ENCODE measurements at places on chromosomes 5 and 9. TPM values are rescaled to one million over a fixed set of nuclear protein-coding genes. Genes with fewer than 3 reads are reported as not detected.
A peak's percentile ranks its signal among the peaks of the same experiment; 100 is the strongest.

PTGS1 gene
- total RNA-seq = 16.3 TPM

HAND1 gene
- total RNA-seq = not detected

PCDHA11 gene
- 1.4 TPM for total RNA-seq

CCNB1 gene
- total RNA-seq = 8.9 TPM

- no peak for DNase-seq
- H3K36me3 ChIP-seq = no peaks in the 10 kb centered on the region
- no peak overlapping the region for H3K4me3 ChIP-seq
- no peaks in the 10 kb centered on the region for H3K4me1 ChIP-seq
- H3K27me3 ChIP-seq = no peaks in the 10 kb centered on the region
Observed at GRCh38 chr5:28576022-28576421, 1537.6 kb upstream of the CDH9 start.

DNA sequence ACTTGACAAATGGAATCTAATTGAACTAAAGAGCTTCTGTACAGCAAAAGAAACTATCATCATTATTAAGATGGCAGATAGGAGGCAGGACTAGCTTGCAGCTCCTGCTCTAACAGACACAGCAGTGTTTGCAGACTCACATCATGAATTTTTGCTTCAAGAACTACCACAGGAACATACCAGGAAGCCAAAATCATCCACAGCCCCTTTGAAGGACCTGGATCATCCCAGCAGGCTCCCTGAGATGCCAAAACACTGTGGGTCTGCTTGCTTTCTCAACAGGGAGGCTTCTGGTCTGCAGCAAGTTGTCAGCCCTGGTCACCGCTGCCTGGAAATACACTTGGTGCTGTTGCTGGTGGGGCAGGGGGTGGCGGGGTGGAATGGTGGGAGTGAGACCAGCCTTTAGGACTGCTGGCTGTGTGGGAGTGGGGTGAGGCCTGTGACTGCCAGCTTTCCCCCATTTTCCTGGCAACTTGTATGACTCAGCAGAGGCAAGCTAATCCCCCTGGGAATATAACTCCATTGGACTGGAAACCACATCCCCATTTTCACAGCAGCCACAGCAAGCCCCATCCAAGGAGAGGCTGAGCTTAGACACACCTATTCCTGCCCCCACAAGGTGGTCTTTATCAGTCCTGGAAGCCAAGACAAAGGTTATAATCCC, 533.8 kb upstream of the CYLC2 start:
- no peaks in the 10 kb centered on the region for H3K4me1 ChIP-seq
- H3K36me3 ChIP-seq = no peaks in the 10 kb centered on the region
- DNase-seq = no peak
- no peaks in the 10 kb centered on the region for H3K27me3 ChIP-seq
- no peak overlapping the region for H3K4me3 ChIP-seq
- H3K27ac ChIP-seq = no peak overlapping the region

GRCh38 chr9:18981476-18982261, 51.3 kb downstream of the SAXO1 start:
- DNase-seq = no peak
- no peaks in the 10 kb centered on the region for H3K36me3 ChIP-seq
- H3K27ac ChIP-seq = no peak overlapping the region
- H3K4me1 ChIP-seq = no peaks in the 10 kb centered on the region
- H3K4me3 ChIP-seq = no peak overlapping the region

DNA sequence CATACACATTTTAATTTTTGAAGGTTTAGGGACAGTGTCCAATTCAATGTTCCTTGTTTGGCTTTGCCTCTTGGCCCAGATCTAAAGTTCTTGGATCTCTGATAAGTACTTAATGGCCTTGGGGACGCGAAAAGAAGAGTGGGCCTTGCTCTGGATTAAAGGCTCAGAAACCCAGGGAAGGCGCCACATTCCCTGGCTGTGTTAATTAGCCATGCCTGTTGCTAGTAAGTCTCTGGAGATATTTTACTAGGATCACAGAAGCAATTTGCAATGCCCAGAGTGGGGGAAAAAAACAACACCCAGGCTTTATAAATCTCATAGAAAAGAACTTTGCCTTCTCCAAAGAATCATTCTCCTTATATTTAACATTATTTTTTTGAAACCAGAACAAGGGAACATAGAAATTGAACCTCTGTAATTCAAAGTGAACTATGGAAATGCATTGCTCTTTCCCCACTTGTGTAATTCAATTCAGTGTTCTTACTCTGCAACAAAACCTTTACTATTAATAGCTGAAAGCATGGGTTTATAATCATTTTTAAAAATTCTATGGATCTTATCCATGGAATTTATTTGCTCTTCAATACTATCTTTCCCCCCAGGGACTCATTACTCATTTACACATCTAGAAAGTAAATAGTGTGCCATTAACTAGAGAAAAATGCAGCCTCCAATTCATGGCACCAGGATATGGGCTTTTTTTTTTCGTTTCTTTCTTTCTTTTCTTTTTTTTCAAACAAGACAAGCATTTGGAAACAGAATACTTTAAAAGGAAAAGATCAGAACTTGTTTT, 172.2 kb upstream of the ANKRD55 start:
- no peaks in the 10 kb centered on the region for H3K27me3 ChIP-seq
- H3K4me1 ChIP-seq = peaks cover 9% of the 10 kb centered on the region
- H3K4me3 ChIP-seq = no peak overlapping the region
- no peaks in the 10 kb centered on the region for H3K36me3 ChIP-seq

DNA sequence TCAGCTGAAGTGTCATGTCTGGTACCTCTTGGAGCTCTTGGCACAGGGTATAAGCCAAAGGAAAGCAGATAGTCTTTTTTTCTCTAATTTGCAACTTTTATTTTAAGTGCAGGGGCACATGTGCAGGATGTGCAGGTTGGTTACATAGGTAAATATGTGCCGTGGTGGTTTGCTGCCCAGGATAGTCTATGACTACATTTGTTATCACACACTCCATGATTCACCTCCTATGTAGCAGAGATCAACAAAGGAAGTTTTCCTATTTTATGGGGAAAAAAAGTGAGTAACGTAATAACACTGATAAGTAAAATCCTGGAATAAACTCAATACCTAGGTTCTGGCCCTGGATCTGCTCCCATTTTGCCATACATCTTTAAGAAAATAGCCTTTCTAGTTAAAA, 234.6 kb downstream of the CAAP1 start:
- no peaks in the 10 kb centered on the region for H3K27me3 ChIP-seq
- DNase-seq = no peak
- H3K4me1 ChIP-seq = no peaks in the 10 kb centered on the region
- no peak overlapping the region for H3K27ac ChIP-seq

DNA sequence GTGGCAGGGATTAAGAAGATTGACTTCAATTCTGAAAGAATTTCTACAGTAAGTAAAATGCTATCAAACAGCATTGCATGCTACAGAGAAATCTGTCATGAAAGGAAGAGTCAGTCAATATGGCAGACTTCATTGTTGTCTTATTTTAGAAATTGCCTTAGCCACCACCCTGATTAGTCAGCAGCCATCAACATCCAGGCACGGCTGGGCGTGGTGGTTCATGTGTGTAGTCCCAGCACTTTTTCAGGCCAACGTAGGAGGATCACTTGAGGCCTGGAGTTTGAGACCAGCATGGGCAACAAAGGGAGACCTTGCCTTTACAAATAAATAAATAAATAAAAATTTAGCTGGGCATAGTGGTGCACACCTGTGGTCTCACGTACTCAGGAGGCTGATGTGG, 46.6 kb downstream of the RMI1 start:
- no peaks in the 10 kb centered on the region for H3K36me3 ChIP-seq
- H3K4me3 ChIP-seq = no peak overlapping the region
- H3K27ac ChIP-seq = no peak overlapping the region
- H3K27me3 ChIP-seq = no peaks in the 10 kb centered on the region

DNA sequence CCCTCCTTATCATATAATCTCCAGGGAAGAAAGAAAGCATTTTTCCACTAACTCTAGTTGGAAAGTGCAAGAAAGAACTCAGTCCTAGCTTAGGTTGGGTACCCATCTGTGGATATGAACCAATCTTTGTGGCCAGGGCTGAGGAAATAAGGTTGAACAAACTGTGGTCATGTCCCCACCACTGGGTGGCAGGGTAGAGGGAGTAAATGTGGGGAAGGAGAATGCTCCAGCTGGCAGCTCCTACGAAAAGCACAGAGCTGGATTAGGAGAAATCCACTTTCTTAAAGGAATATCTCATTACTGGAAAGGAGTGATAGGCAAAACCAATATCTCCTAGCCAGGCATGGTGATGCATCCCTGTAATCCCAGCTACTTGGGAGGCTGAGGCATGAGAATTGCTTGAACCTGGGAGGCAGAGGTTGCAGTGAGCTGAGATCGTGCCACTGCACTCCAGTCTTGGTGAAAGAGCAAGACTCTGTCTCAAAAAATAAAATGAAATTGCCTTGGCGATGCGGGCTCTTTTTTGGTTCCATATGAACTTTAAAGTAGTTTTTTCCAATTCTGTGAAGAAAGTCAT, 175.1 kb downstream of the CCDC192 start:
- DNase-seq = peak; percentile 40
- H3K36me3 ChIP-seq = no peaks in the 10 kb centered on the region
- no peak overlapping the region for H3K4me3 ChIP-seq
- no peak overlapping the region for H3K27ac ChIP-seq
- no peaks in the 10 kb centered on the region for H3K27me3 ChIP-seq

DNA sequence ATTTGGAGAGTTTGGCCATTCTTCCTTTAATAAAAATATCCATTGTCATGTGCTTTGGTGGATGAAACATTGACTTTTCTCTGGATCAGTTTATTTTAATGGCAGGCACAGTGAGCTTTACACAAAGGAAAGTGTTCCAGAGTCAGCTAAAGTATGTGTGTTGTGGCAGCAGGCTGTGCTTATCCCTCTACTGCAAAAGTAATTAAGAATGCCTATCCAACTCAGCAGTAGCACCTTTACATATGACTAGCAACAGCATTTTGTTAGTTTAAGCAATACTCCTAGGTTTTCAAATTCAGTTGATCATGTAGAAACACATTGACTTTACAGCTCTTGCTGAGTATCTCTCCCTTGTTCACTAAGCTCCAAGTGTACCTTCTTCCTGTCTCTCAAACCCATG, 730.5 kb upstream of the RGMB start:
- no peaks in the 10 kb centered on the region for H3K4me1 ChIP-seq
- H3K27ac ChIP-seq = no peak overlapping the region
- H3K4me3 ChIP-seq = no peak overlapping the region
- H3K36me3 ChIP-seq = no peaks in the 10 kb centered on the region
- DNase-seq = no peak

DNA sequence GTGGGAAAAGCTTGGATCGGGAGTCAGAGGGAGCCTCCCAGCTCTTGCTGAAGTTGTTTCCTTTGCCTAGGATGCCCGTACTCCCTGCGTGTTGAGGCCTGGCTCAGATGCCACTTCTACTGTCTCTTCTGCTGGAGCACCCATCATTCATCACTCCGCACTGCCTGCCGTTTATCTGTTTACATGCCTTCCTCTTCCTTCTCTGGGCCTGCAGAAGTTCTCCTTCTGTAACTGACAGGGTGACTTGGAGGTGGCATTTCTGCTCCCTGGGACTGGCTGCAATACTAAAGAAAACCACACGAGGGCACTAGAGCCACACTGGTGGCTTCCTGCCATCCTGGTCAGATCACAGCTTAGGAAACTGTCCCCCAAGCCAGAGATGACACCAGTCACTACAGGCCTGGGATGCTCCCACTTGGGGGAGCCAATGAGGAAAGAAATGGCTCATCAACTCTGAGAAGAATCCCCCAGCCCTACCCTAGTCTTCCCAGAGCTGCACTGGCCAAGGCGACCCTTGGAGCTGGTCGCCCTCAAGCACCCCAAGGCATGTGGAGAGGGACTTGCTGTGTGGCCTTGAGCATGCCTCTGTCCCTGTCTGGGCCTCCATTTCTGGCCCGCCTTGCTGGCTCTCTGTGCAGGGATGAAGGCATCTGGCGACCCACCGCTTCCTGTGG, 9.7 kb upstream of the SLC25A51 start:
- H3K36me3 ChIP-seq = peaks cover 6% of the 10 kb centered on the region
- no peak overlapping the region for H3K27ac ChIP-seq
- H3K4me1 ChIP-seq = peaks cover 44% of the 10 kb centered on the region
- H3K4me3 ChIP-seq = no peak overlapping the region
- H3K27me3 ChIP-seq = no peaks in the 10 kb centered on the region

DNA sequence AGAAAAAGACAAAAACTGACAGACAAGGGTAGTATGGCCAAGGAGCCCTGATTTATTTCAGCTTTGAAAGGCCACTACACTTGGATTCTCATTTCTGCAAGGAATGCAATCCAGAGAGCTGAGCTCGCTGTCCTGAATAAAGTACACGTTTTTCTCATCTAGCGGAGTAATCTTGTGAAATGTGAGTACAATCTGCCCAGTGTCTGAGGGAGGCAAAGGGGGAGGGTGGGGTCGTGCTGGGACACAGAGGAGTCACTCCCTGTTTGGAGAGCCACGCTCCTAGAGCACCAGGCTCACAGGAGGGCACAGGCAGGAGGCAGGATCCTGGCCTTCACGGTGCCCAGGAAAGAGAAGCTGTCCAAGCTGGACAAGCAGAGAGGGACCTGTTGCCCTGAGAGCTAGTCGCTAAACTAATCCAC, 51.0 kb upstream of the IFNK start:
- H3K27me3 ChIP-seq = no peaks in the 10 kb centered on the region
- no peak overlapping the region for H3K4me3 ChIP-seq
- H3K4me1 ChIP-seq = peaks cover 11% of the 10 kb centered on the region
- H3K36me3 ChIP-seq = no peaks in the 10 kb centered on the region
- DNase-seq = no peak
- H3K27ac ChIP-seq = peak overlapping the region; percentile 5

DNA sequence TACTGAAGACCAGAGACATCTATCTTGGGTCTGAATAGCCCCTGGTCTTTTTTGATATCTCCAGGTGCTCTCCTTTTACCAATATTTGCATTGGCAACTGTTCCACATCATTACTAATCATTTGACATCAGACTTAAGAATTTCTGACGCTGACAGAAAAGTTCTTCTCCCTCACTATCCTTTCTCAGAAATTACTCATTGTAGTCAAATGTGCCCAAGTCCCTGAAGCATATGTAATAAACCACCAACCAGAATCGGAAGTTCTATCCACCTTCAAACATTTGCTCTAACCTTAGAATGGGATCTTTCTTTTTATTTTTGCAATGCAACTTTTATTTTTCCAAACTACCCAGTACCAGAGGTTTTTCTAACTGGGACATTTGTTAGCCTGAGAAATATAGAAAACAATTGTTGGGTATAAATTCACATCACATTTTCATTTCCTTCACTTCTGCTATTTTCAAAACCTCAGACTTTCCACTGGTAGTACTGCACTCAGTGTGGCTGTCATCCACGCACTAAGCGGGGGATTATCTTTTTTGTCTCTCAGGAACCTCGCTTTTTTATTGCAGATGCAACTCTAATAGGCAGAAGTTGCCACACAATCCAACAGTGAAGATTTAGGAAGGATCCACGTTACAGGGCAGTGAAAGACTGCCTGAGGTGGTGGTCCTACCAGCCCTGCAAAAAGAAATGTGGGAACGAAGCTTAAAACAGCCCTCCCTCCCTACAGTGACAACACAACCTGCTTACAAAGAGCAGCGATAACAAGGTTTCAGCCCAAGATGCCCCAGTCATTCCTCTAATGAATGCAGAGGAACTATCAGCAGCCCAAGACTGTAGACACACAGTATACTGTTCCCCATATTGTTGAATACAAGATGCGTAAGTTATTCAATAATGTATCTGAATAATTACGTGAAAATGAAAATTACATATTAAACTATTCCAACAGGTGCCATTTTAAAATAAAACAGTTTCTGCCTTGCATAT, 201.2 kb downstream of the EBF1 start:
- H3K27me3 ChIP-seq = no peaks in the 10 kb centered on the region
- H3K27ac ChIP-seq = no peak overlapping the region
- H3K4me1 ChIP-seq = no peaks in the 10 kb centered on the region

Data from left lung (tissue), 14 donors.